ENCODE measurements at places on chromosomes 4 and X.

DNA sequence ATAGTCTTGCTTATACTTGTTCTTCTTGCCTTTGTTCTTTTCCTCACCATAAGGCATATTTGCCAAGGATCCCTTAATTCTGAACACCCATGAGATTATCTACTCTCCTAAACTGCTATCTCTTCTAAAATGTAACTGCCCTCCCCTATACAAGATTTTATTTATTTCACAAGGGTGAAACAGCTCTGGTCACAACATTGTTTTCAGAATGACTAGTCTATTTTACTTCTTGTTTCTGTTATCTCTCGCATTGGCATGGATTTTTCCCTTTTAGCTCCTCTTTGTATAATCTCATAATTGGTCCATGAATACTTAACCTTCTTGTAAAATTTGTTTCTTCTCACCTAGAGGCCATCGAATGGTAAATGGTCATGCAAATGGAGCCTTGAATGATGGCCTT lies 17.2 kb upstream of the COL25A1 start:
- DNase-seq, result no peak

DNA sequence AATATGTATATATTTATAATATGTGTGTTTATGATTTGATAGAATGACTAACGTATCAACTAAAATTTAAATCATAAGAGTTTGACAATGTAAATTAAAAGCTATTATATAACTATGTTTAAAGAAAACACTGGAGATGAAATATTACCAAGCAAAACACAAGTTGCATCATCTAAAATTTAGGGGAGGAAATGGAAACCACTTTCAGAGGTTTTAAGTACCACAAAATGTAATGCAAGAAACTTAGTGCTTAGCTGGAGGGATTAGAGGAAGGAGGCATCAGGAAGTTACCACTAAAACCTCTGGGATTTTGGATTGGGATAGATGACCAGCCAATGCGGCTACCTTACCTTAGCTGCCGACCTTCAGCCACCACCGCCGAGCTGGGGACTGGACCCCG lies 1192.1 kb upstream of the PRKX start:
- DNase-seq, result no peak

DNA sequence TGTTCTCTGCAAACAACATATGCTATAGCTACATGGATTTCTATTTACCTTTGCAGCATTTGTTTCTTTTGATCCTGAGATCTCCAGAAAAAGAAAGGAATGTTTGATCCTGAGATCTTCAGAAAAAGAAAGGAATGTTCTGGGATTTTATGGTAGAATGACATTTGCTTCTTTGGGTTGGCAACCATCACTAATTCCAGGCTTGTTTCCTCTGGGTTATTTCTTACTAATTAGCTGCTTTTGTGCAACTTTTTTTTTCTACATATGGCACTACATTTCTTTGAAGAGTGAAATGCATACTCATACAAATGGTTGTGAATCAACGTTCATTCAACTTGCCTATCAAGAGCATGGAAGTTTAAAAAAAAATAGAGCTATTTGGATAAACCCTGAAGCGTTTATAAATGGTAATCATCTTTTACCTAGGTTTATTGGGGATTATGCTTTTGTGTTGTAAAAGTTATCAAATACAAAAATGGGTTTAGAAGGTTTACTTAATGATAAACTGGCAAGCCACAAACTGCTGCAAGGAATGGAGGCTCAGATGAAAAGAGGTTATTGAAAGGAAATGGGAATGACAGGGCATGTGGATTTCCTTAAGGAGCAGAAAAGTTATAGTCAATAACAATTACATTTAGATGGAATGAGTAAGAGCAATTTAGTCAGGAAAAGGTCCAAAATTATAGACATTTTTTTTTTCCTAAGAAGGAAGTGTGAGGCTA lies 95.6 kb upstream of the PCDH18 start:
- no peak for DNase-seq

DNA sequence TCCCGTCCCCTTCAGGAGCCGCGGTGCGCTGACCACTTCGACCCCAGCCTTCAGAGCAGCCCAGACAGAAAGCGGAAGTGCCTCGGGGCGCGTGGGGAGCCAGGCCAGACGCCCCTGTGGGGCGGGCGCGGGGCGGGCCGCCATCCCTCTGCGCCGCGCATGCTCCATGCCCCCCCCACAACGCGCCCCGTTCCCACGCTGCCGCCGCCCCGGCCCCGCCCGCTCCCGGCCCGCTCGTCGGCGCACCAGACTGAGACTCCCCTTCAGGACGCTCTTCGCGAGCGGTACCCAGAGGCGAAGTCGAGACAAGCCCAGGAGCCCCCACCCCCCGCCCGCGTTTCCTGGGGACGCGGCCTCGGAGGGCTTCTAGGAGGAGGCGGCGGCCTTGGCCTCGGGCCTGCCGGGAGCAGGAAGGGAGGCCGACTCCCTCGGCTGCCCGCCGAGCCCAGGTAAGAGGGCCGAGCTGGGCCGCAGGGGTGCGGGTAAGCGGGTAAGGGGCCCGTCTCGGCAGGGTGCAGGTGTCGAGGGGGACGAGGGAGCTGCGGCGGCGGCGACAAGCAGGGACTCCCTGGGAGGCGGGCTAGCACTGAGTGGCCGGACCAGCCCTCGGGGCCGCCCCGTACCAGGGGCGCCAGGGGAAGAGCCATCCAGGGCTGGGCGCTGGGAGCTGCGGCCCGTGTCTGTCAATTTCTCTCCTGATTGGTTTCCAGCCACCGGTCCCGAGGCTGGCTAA lies at the start of gene ZFP92:
ZFP92 (plus strand) TSS at position 218 of the 733 bp plus-strand sequence. CDS start 6,851 bp downstream, outside the sequence.
- peak; percentile 69 for DNase-seq

DNA sequence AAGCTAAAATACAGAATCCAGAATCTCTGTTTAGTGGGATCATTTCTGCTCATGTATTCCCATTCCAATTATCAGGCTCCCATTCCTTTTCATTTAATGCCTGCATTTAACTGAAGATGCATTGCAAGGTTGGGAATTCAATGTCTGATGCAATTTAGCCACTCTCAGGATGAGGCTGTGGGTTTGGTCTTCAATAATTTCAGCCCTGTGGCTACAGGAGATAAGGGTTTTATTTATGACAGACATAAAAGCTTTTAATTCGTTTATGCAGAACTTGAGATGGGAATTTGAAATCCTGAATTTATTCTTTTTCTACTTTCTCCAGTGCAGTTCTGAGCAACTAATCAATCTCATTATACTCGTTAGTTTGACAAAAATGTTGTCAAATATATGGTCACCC lies 1225.9 kb downstream of the PCDH18 start:
- DNase-seq, result no peak

DNA sequence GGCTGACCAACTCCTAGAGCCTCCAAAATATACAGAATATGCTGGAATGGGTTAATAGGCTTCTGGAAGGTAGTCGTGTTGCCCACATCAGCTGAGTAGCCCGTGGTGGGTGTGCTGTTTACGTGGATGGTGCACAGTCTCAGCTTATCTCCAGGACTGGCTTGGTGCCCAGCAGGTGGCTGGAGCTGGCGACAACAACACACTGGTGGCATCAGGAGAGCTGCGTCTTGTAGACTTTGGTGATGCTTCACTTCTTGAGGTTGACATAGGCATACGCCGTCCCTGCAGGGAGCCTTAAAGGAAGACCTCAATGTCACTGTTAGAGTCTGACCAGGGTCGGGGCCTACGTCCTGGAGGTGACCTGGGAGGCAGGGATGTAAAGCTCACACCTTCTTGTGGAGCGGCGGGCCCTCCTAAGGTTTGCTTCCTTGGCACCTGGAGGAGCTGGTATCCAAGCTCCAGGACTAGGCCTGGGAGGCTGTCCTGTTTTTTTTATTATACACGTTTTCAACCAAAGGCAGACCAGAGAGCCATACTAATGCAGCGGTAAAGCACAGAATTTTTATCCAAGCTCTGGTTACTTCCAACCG lies 26.5 kb upstream of the RBMX start:
- no peak for DNase-seq

- no peak for DNase-seq
Measured at GRCh38 chr4:1092026-1092982, 21.1 kb downstream of the RNF212 start.

DNA sequence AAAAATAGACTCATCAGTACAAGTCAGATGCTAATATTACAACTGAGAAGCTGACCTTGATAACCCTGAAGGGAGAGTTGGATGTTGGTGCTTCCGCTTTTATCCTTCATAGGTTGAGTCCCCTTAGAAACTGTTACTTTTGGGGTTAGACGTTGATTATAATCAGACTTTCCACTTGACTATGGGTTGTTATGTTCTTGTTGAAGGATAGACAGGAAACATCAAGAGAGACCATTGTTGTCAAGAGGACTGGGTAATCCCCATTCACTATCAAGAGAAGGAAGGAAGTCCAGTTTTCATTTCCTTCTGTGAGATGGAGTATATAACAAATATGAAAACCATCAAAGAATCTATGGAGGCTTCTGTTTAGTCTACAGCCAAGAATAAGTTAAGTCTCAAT lies 229.9 kb upstream of the AFF2 start:
- DNase-seq, result no peak

- no peak for DNase-seq
Measured at GRCh38 chr4:38581426-38582106, 82.4 kb upstream of the KLF3 start.

DNA sequence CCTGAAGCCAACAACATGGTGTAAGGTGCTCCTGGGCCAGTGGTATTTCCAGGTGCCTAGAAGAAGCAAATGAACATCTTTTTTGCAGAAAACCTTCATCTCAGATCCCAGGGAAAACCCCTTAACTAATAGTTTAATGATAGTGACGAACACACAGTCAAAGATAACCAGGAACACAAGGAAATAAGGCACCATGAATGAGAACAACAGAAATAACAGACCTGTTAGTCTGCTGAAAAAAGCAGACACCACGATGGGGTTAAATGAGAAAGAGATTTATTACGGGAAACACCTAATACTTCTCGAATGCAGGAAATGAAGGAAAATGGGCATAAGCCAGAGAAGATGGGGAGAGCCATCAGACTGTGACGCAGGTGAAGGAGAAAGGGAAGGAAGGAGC lies 30.6 kb upstream of the WWC2 start:
- DNase-seq, result no peak

- DNase-seq, result no peak
Measured at GRCh38 chr4:133929531-133930239, 271.9 kb downstream of the PABPC4L start.

GRCh38 chr4:6307891-6308290 lies 38.2 kb downstream of the WFS1 start:
- DNase-seq, result no peak

All from suppressor macrophage treated with lipopolysaccharide for 1 hour (primary cell).